CD4-positive, alpha-beta memory T cell (primary cell): ENCODE measurements at places on chromosomes 3 and 15. TPM values are rescaled to one million over a fixed set of nuclear protein-coding genes. Genes with fewer than 3 reads are reported as not detected.

DNA sequence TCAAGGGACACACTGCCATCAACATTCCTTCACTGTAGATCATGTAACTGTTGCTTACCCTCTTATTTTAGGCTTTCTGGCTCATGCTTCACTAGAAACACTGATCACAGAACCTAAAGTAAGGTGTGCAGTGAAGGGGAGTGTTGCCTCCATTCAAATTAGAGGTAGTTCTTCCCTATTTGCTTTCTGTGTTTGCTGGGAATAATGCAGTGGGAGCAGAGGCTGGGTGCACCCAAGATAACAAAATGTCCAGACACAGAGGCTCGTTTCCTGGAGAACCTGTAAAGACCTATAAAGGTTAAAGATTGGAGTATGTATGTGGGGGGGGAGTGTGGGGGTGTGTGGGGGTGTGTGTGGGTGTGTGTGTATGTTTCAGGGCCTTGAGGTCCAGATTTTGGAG lies 2.1 kb upstream of the CLDN18 start:
- no peak for DNase-seq

DNA sequence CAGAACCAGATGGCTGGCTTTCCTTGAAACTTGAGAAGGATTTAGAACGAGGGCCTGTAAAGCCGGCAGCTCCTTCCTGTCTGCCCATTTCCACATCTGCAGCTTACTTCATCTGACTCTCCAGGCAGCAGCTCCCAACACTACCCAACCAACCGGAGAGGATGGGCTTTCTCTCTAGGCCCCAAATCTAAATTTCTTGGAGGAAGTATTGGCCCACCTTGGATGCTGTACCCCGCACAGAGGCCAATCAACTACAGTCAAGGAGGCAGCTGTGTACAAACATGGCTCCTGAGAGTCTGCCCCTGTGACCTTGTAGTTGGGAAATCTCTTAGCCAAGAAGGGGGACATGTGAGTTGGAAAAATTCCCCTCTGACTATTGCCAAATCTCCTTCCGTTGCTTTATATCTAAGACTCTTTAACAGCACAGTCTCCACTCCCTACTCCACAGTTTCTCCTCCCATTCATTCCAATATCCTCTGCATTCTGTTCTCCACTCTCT lies 8.0 kb upstream of the ACAP2 start:
- no peak for DNase-seq

- DNase-seq = no peak
Observed at GRCh38 chr3:45366290-45366689, 22.1 kb upstream of the LARS2 start.

- DNase-seq = peak; percentile 69
Observed at GRCh38 chr15:75723847-75724660, 11.4 kb upstream of the CSPG4 start.

The SLC9C1 gene
- not detected for polyA plus RNA-seq

The ACTL6A gene
- 63.0 TPM for polyA plus RNA-seq
